ENCODE measurements at places on chromosomes 3 and 15. TPM values are rescaled to one million over a fixed set of nuclear protein-coding genes. Genes with fewer than 3 reads are reported as not detected.

The KBTBD8 gene
- 1.6 TPM for total RNA-seq

The PIK3CA gene
- 20.4 TPM for total RNA-seq

The LRRC31 gene
- total RNA-seq = not detected

The IGSF10 gene
- 7.3 TPM for total RNA-seq

The PTH1R gene
- total RNA-seq = 11.8 TPM

The TMCO5A gene
- total RNA-seq = not detected

The LRRIQ4 gene
- not detected for total RNA-seq

The DTWD1 gene
- 34.8 TPM for total RNA-seq

The CCR8 gene
- total RNA-seq = not detected

The GOLGA8N gene
- 0.85 TPM for total RNA-seq

The DMXL2 gene
- total RNA-seq = 13.0 TPM

The CA12 gene
- total RNA-seq = 26.5 TPM

The CHP1 gene
- 130 TPM for total RNA-seq

The SLC22A14 gene
- not detected for total RNA-seq

The RBSN gene
- total RNA-seq = 14.6 TPM

The DNAH12 gene
- not detected for total RNA-seq

The GUCA1C gene
- not detected for total RNA-seq

The LRTM1 gene
- not detected for total RNA-seq

The RGMA gene
- total RNA-seq = 17.7 TPM

Data from pericardium fibroblast (primary cell).